Cardiac ventricle fibroblast (primary cell): ENCODE measurements at places on chromosomes 6 and 20. TPM values are rescaled to one million over a fixed set of nuclear protein-coding genes. Genes with fewer than 3 reads are reported as not detected.

C20orf204 gene
- 0.34 and 0.87 TPM in 2 replicates for total RNA-seq

ARHGAP18 gene
- 15.4 and 17.9 TPM in 2 replicates for total RNA-seq

SUMO4 gene
- total RNA-seq: 0.19 and 0.29 TPM in 2 replicates

PRDM13 gene
- not detected in 2 replicates for total RNA-seq

SIRT5 gene
- total RNA-seq: 4.9 and 5.6 TPM in 2 replicates

PDE7B gene
- 37.7 and 41.9 TPM in 2 replicates for total RNA-seq

SLC17A1 gene
- not detected in 2 replicates for total RNA-seq

CNR1 gene
- total RNA-seq: 16.8 and 20.3 TPM in 2 replicates

TMEM74B gene
- not detected in 2 replicates for total RNA-seq

AHI1 gene
- 7.2 TPM in 2 replicates for total RNA-seq
